ENCODE measurements at places on chromosomes 3 and 15.

DNA sequence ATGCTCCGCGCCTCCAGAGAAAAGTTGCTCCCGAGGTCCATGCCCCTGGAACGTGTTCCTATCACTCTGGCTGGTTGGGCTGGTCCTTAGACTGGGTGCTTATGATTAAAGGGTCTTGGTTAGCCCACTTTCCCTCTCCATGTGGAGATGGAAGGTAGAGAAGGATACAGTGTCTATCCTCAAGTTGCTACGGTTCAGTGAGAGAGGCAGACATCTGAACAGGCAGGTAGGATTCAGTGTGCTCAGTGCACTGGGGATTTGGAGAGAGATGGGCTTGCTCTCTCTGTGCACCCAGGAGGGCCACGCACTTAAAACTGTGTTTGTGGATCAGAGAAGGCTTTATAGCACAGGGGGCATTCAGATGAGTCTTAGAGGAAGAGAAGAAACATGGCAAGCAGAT lies 63.0 kb downstream of the RPL39L start:
- no peak for DNase-seq

- no peak for DNase-seq
Measured at GRCh38 chr3:14799146-14799545, 19.6 kb upstream of the FGD5 start.

DNA sequence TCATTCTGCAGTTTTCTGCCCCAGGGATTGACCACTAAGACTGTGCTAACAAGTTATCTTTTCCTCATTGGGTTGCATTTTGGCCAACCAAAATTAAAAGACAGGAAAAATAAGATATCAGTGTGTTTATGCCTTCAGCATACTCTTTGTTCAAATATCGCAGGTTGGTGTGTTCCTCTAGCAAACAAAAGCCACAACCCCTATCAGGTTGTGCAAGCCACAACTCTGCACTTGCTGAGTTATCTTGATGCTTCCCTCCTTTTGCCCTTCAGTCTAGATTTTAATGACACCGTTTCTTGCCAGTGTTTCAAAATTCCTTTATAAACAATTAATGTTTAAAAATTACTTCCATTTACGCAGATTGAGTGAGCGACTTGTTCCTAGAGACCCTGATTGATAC lies 1164.2 kb downstream of the NSUN3 start:
- no peak for DNase-seq

GRCh38 chr3:61934505-61934871 lies 373.1 kb downstream of the PTPRG start:
- no peak for DNase-seq

- no peak for DNase-seq
Measured at GRCh38 chr3:19248143-19248542, 99.8 kb downstream of the KCNH8 start.

- no peak for DNase-seq
Measured at GRCh38 chr15:63722204-63722808, 111.4 kb downstream of the HERC1 start.

- DNase-seq = no peak
Measured at GRCh38 chr3:47614788-47615187, 36.1 kb upstream of the CSPG5 start.

DNA sequence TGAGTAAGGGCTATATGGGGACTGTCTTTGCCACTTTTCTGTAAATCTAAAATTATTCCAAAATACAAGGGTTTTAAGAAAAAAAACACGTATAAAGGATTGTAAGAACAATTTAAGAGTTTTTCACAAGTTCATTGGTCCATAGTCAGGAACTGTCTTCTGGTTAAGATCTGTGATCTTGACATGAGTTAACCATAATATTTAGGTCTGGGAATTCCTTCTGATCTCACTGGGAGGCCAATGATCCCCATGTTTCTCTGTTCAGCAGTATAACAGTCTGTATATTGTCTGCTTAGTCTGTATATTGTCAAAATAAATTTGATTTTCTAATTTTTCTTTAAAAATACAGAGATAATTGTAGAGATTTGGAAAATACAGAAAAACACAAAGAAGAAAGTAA lies 848 bp upstream of the RHCG start:
- DNase-seq = no peak

All from activated T-cell treated with anti-CD3 and anti-CD28 coated beads, Interleukin-2, amount 50 U/mL, for 48 hours (primary cell).